ENCODE measurements at places on chromosomes 11 and 22.

GRCh38 chr11:123547180-123547579 lies 107.2 kb downstream of the SCN3B start:
- DNase-seq: no peak

DNA sequence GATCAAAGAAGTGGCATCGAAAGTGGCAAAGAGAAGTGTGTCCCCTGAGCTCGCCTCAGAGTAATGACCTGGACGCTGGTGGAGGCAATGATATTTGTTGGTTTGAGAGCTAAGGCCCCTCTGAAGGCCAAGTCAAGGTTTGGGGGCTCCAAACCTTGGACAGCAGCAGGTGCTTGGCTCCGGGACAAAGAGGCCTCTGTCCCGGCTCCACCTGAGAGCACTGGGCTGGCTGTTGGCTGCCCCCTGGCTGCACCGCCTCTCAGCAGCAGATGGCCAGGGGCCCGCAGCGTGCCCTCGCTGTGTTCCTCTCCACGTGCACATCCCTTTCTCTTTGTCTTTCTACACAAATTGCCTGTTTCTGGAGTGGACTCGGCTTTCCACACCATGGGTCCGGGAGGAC lies 301.3 kb downstream of the NTM start:
- no peak for DNase-seq

DNA sequence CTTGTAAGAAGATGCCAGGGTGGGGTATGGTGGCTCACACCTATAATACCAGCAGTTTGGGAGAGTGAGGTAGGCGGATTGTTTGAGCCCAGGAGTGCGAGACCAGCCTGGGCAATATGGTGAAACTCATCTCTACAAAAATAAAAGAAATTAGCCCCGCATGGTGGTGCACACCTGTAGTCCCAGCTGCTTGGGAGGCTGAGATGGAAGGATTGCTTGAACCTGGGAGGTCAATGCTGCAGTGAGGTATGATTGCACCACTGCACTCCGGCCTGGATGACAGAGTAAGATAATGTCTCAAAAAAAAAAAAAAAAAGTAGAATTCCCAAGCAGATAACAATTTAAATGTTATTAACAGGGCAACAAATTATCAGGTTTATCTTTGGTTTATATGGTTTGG lies 20.2 kb downstream of the ACER3 start:
- DNase-seq: no peak

DNA sequence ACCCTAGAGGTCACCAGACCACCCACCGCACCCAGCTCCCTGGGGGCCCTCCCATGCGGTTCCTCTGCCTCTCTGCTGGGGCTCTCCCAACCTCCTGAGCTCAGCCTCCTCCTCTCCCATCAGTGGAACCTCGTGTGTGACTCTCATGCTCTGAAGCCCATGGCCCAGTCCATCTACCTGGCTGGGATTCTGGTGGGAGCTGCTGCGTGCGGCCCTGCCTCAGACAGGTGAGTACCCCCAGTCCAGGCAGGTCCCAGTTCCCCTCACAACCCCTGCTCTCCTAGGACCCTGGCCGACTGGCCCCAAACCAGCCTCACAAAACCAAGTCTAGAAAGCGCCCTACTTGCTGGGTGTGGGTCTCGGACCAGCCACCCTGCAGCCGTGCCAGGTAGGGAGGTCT lies 1.6 kb downstream of the SLC22A12 start:
- no peak for DNase-seq

DNA sequence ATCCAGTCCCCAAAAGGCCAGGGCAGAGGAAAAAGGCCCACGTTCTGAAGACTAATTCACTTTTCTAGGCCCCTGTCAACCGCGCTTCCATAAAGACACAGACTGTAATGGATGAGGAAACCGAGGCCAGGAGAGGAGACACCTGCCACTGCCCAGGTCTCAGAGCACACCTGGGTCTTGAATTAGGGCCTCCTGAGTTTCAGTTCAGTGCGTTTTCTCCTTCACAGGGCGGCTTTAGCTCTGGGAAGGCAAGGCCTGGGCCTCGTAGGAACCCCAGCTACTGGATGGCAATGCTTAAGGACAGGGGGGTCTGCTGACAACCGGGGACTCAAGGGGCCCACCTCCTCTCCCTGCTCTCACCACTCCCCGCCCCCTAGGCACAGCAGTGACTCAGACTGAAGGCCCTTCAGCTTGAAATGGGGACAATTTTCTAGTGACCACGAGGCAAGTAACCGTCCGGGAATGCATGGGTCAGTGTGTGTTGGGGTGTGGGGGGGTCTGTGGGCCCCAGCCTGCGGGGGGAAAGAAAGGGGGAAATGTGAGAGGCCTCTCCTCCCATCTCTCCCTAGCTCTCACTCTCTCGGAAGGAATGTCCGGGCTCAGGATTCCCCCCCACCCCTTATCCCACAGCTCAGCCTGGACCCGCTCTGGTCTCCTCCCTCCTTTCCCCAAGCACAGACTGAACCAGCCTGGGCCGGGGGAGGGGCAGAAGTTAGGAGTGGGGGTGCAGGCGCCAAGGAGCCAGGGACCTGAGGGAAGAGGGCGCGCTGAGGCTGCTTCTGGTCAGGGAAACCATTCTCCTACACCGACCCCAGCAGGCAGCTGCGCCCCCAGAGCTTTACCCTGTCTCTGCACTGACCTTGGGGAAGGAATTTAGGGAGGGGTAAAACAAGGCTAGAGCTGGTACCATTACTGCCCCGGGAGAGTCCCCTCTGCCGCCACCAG lies 17.2 kb downstream of the CREB3L1 start:
- DNase-seq: no peak

DNA sequence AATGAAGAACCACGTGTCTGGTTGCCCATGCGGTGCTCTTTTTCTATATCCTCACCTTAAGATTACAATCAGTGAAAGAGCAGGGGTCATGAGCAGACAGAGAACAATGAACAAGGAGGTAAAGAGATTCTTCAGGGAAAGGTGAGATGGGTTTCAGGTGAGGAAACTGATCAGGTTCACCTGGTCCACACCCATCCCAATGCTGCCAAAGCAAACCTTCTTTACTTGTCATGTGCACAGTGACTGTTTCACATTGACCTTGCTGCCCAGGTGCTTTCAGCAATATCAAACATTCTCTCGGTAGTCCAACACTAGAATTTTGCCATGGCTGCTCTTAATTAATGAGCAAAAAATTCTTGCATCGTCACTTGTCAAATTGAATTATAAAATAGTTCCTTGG lies 24.5 kb upstream of the OR9Q2 start:
- DNase-seq: no peak

DNA sequence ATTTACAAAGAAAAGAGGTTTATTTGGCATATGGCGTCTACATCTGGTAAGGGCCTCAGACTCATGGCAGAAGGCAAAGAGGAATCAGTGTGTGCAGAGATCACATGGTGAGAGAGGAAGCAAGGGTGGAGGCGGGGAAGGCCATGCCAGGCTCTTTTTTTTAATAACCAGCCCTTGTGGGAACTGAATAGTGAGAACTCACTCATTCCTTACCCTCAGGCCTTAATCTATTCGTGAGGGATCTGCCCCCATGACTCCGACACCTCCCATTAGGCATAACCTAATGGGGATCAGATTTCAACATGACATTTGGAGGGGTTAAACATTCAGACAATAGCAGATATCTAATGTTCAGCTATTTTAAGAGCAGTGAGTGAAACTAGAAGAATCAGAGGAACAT lies 55.7 kb downstream of the ATM start:
- DNase-seq: no peak

DNA sequence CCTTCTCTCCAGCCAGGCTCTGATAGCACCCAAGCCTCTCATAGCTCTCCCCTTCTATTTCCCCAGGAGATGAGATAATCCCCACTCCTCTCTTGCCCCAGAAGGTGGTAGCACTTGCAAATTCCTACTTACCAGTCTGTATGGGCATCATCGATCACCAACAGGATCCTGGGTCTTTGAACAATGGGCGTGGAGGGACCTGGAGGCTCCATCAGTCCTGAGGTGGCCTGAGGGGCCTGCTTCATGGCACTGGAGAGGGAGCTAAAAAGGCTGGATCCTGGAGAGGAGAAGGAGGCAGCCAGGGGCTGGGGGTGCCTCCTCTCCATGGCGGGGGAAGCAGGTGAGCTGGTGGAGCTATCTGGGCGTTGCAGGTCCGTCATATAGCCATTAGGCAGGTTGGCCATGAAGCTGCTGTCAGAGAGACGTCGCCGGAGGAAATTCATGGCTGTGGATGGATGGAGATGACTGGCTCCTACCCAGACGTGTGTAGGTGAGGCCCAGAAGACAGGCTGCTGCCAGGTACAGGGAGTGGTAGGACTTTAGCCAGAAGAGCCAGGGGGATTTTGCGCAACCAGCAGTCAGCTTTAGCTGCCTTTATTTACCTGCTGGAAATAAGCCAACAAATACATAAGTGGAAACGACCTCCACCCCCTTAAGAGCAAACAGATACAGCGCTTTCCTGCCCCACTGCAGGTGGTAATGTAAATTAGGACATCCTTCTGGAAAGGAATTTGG lies 51.8 kb downstream of the SYN3 start:
- no peak for DNase-seq

- peak; percentile 37 for DNase-seq
Observed at GRCh38 chr11:125451400-125452124, 44.5 kb downstream of the FEZ1 start.

- no peak for DNase-seq
Observed at GRCh38 chr22:30129636-30130035, 49.4 kb downstream of the HORMAD2 start.

DNA sequence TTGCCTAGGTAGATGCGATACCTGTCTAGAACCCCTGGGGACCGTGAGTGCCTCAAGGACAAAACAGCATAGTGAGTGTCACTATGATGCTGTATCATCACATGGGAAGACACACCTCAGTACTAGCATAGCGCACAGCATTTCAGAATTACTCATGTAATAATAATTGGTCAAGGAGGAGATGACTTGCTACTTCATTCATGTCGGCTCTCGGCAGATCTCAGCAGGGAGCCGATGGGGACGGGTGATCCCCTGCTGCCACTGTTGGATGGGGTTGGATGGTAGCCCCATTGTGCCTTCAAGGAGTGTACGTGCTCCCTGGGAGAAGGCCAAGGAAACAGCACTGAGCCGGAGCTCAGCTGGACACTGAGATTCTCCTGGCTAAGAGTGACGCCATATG lies 186.9 kb downstream of the EFCAB6 start:
- no peak for DNase-seq

- no peak for DNase-seq
Observed at GRCh38 chr11:110948112-110948511, 235.9 kb upstream of the ARHGAP20 start.

- no peak for DNase-seq
Observed at GRCh38 chr11:41868606-41869005, 409.2 kb upstream of the LRRC4C start.

- no peak for DNase-seq
Observed at GRCh38 chr22:32682990-32683389, 118.5 kb upstream of the TIMP3 start.

- DNase-seq: no peak
Observed at GRCh38 chr11:102489186-102490145, 36.9 kb upstream of the TMEM123 start.

- DNase-seq: no peak
Observed at GRCh38 chr11:83284501-83285150, 1.5 kb downstream of the CCDC90B start.

- DNase-seq: no peak
Observed at GRCh38 chr22:43129426-43130425, 13.5 kb downstream of the MCAT start.

DNA sequence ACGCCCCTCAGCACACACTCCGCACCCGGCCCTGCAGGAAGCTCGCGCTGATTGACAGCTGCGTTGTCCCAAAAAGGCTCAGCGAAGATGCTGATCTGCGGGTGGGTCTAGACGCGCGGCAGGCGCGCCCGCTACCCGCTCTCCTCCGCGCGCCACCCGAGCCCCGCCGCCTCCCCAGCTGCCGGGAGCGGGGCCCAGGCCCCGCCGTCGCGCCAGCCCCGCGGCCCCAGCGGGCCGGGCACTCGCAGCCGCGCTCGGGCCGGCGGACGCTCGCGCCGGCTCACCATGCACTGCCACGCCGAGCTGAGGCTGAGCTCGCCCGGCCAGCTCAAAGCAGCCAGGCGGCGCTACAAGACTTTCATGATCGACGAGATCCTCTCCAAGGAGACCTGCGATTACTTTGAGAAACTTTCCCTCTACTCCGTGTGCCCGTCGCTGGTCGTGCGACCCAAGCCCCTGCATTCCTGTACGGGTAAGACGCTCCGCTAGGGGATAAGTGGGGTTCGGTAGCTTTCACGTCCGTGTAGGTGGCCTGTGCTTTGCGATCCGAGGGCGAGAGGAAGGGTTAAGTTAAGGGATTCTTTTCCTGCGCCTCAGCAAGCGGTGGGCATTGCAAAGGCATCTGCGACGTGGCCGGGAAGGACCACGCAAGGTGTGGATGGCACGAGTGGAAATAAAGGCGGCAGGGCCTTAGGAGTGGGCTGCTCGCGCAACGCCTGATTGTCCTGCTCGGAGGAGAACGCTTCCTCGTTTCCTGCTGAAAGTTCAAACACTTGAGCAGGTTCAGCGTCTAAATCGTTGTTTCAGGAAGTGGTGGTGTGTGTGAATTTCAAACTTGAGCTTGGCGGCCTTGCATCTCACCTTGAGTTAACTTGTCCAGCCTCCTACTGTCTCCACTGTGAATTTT lies at the start of gene BARX2:
Gene BARX2 (plus strand): TSS at position 98 of the 907 bp plus-strand sequence. CDS start 188 bp downstream, at position 286.
- DNase-seq: no peak

GRCh38 chr11:43845816-43846215 lies 34.8 kb upstream of the ALKBH3 start:
- no peak for DNase-seq

DNA sequence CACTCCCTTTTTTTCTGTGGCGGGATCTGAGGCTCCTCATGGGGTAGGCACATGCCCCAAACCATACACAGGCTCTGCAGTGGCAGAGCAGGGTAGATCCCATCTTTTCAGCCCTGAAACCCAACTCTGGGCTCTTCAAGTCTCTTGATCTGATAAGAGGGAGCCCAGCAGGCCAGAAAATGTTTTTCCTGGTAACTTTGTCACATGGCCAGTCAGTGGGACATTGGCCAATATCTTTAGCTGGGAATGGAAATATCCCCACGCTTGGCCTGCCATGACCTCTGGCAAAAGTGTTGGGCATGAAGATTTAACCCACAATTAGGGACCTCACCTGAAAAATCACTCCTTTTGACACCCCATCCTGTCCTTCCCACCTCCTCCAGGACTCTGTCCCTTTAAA lies 8.1 kb downstream of the INPP5J start:
- no peak for DNase-seq

GRCh38 chr11:35951680-35952079 lies 7.8 kb downstream of the LDLRAD3 start:
- DNase-seq: no peak

- no peak for DNase-seq
Observed at GRCh38 chr22:33405194-33405593, 347.0 kb upstream of the SYN3 start.

DNA sequence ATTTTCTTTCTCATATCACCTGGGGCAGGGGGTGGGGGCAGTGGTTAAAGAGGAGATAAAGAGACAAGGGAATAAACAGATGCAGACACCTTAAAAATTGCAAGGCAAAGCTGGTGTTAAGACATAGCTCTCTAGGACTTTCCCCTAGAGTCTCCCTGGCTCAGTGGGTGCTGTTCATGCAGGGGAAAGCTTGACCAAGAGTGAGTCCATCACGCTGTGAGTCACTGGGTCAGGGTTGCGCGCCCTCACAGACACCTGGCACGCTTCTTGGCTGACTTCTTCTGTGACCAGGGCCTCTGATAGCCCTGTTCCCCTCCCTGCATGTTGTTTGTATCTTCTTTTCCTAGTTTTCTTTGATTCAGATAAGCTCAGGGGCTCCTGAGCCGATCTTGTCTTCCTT lies 31.9 kb downstream of the COMMD9 start:
- no peak for DNase-seq

- no peak for DNase-seq
Observed at GRCh38 chr11:115266066-115266639, 238.1 kb downstream of the CADM1 start.

Measured in vagina (tissue), 2 donors.